ENCODE measurements at places on chromosomes 5 and 9.

GRCh38 chr5:92907938-92908606, 672.9 kb downstream of the NR2F1-AS1 start:
- no peak for DNase-seq

GRCh38 chr5:157459715-157460599, at the start of gene NIPAL4:
Gene NIPAL4 (plus strand): TSS chr5:157460213. CDS start chr5:157460321, 108 bp downstream.
- DNase-seq: peak; percentile 33

GRCh38 chr5:100828071-100828897, 74.8 kb downstream of the ST8SIA4 start:
- DNase-seq: no peak

DNA sequence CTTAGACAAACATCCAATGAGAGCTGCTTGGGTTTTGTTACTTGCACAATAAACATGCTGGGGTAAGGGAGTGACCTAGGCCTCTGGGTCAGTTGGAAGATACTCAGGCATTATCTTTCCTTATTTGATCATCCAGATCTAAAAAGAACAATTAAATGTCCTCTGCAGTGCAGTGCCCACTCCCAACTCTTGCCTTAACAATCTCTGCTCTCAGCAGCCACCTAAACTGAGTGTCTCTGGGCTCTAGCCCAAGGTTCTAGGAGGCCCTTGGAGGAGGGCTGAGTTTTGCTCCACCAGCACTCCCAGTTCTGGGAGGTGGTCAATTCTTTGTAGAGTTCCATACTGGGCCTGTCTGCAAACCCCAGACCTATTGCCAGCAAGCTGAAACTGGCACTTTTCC, 1.8 kb downstream of the MCIDAS start:
- DNase-seq: no peak

- no peak for DNase-seq
Measured at GRCh38 chr5:96142786-96143434, 181.3 kb upstream of the ELL2 start.

DNA sequence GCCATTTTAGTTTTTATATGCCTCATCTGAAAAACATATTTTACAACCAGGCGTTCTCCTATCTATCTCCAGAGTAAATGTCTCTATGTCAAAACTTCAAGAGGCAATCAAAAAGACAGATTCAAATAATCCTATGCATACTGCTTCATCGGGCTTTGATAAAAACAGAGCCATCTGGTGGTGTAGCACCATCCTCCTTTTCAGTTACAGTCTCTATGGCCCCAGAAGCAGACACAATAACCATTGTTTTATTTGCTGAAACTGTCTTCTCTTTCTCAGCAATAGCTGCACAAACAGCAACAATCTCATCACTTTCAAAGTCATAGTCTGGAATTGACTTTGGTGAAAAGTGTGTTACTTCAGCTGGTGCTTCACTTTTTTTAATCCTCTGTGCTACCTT, 36.3 kb downstream of the PTGER4 start:
- peak; percentile 15 for DNase-seq

- DNase-seq: no peak
Measured at GRCh38 chr9:136031741-136032730, 63.1 kb downstream of the NACC2 start.

- DNase-seq: peak; percentile 46
Measured at GRCh38 chr9:122370869-122371755, at the start of gene PTGS1. Gene PTGS1 (plus strand): TSS chr9:122371024. CDS start chr9:122371085, 61 bp downstream.

DNA sequence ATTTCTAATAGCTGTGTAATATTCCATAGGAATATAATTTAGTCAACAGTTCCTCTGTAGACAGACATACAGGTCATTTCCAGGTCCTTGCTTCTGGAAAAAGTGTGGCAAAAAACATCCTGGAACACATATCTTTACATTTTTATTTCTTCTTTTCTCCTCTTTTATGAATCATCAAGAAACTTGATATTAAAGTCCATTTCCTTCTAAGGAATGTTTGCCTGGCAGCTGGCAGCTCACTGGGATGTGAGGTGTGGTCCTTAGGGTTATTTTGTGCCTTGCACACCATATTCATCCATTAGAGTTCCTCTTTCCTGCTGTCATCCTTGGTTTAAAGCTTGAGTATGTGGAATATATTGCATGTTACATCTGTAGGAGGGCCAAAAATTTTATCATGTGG, 122.0 kb downstream of the GALNT10 start:
- no peak for DNase-seq

GRCh38 chr5:169551146-169551545, 32.4 kb upstream of the SPDL1 start:
- DNase-seq: no peak

- DNase-seq: no peak
Measured at GRCh38 chr5:109759306-109759705, 69.6 kb downstream of the MAN2A1 start.

DNA sequence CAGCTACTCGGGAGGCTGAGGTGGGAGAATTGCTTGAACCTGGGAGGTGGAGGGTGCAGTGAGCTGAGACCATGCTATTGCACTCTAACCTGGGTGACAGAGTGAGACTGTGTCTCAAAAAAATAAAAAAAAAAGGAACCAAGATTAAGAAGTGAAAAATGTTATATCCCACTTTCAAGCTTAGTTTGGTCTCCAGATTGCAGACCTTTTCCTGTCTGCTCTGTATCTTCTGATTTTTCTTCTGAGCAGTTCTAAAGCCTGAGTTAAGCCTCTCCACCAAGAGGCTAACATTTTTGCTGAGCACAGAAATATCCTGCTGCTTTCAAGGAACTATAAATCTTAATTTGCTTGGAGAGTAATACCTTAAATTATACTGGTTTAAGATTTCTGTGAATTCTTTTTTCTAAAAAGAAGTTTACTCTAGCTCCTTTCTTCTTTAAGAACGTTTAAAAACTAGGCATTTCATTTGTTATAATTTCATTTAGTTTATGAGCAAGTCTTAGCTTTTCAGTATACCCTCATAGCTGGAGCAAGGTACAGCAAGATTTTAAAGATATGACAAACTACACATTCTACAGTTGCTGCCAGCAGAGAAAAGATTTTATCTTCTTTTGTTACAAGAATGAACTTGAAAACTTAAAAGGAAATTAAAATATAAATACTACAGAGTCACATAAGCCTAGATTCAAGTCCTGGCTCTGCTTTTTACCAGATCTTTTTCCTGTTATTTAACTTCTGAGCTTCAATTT, 55.0 kb downstream of the GARNL3 start:
- DNase-seq: no peak

DNA sequence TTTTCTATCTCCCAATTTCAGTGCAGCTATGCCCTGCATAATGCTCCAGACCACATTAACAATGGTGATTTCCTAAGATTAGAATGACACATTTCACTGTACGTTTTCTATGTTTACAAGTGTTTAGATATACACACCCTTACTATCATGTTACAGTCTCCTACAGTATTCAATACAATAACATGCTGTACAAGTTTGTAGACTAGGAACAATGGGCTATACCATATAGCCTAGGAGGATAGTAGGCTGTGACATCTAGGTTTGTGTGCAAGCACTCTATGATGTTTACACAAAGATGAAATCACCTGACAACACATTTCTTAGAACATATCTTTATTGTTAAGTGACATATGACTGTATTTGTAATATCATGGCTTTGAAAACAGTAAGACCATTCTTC, 1435.6 kb upstream of the NUDT12 start:
- no peak for DNase-seq

DNA sequence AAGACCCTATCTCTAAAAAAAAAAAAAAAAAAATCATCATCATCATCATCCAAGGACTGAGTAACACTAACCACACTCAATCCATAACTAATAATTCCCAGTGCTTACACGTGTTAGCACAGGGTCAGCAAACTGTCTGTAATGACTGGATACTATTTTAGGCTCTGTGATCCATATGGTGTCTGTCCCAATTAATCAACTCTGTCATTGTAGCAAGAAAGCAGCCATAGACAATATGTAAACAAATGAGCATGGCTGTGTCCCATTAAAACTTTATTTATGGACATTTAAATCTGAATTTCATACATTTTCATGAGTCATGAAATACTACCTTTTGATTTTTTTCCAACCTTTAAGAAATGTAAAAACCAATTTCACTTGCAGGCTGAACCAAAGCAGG, 148.4 kb downstream of the SIL1 start:
- DNase-seq: no peak

GRCh38 chr5:139386050-139386438, 2.9 kb upstream of the SLC23A1 start:
- no peak for DNase-seq

- DNase-seq: no peak
Measured at GRCh38 chr9:81227507-81228245, 461.7 kb downstream of the TLE1 start.

DNA sequence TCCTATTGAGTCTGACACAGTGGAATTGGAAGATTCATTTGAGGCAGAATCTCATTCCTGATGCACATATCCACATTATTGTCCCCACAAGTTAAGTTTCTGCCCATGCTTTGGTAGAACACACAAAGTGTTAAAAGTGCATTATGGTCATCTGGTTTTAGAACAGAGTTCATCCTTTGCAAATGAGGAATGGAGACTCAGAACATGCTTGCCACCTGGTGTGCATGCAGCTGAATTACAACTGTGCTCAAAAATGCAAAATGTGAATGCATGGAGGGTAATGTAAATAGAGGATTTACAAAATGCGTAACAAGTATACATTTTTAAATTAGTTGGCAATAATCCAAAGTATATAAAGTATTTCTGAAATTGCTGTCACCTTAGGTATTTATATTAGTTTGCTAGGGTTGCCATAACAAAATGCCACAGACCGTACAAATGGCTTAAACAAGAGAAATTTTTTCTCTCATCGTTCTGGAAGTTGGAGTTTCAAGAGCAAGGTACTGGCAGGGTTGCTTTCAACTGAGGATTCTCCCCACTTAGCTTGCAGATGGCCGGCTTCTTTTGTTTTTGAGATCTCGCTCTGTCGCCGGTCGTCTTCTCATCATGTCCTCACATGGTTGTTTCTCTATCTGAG, 671.1 kb downstream of the TAF11L14 start:
- peak; percentile 49 for DNase-seq

DNA sequence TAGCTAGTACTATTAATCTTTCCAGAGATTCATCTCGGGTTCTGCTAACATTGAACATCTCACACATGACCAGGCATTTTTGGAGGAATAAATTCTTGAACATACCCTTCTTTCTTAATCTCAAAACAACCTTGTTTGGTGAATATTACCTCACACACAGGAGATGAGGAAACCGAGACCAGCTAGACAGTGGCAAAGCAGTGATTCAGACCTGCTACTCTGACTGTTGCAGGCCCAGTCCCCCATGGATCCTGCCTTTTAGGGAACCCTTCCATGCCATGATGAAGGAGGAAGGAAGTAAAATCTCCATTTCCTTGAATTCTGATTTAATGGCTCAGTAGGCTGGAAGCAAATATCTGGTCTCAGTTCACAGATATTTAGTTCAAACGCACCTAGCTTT, 2.6 kb downstream of the PCSK5 start:
- DNase-seq: no peak

- no peak for DNase-seq
Measured at GRCh38 chr5:8848997-8849594, 696.8 kb downstream of the SEMA5A start.

GRCh38 chr5:10564838-10565784, 1.2 kb downstream of the ANKRD33B start:
- no peak for DNase-seq

- DNase-seq: no peak
Measured at GRCh38 chr5:168464641-168465040, 21.6 kb upstream of the RARS1 start.

DNA sequence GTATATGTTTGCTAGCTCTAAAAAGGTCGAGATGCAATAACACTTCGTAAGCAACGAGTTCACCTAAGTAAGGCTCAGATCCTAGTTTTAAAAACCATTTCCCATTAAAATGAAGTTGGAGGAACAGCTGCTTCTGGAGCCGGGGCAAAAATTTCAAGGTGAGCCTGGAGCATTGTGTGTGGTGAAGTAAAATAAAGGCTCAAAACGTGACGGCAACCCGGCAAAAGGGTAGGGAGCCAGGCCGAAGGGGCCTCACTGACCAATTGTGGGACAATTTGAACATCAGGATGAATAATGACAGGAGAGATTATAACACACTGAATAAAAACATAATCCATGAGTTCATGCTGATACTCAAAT, 20.1 kb downstream of the BTNL9 start:
- DNase-seq: no peak

DNA sequence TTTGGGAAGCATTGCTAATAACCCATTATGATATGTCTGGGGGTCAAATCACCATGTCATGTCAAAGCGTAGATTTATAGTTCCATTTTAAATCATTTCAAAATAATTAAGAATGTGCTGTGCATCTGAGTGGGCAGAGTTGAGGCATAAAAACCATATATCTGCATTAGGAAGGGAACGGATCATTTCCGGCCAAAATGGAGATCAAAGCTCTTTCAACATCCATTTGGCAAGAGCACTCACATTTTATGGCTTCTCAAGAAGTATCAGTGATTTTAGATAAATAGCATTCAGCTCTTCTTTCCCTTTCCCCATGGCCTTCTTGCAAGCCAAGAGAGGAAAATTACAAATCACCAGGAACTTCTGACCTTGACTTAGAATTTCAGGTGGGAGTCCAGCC, 89.9 kb downstream of the HSPA4 start:
- DNase-seq: no peak

DNA sequence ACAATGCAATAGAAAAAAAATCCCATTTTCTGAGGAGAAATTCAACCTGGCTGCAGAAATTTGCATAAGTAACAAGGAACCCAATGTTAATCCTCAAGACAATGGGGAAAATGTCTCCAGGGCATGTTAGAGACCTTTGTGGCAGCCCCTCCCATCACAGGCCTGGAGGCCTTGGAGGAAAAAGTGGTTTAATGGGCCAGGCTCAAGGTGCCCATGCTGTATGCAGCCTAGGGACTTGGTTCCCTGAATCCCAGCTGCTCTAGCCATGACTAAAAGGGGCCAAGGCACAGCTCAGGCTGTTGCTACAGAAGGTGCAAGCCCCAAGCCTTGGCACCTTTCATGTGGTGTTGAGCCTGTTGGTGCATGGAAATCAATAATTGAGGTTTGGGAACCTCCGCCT, 66.5 kb downstream of the ALDH1A1 start:
- no peak for DNase-seq

DNA sequence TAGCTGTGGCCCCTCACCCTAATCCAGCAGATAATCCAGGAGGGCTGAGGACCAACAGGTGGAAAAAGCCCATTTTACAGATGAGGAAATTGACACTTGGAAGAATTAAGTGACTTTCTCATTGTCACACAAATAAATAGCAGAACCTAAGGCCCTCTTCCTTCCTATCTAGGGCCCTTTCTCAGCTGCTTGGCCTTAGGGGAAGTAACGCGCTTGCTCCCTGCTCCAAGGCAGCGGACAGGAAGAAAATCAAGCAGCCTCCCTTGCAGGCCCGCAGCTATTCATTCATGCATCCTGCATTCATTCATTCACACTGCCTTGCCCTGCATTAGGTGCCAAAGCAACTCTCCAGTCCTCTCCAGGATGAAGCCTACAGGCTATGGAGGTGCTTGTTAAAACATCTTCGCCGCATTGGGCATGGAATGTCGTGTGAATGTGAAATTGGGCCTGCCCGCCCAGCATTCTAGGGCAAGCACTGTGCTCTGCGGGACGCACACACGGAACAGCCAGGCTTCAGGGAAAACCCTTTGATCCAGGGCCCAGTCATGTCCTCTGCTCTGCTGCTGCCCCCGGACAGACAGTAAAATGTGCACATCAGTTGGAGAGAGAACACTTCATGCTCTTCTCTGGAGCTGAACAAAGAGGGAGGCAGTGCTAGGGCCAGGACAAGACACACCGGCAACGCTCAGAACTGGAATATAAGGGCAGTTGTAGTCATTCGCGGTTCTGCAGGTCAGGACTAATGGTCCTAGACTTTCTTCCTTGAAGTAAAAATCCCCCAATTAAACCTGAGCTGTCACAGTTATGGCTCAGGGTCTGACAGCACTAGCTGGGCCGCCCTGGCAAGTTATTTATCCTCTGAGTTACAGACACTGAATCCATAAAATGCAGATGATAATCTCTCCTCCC, 166.0 kb downstream of the COL23A1 start:
- no peak for DNase-seq
